ENCODE measurements at places on chromosomes 7 and 10. TPM values are rescaled to one million over a fixed set of nuclear protein-coding genes. Genes with fewer than 3 reads are reported as not detected.
A peak's percentile ranks its signal among the peaks of the same experiment; 100 is the strongest.

GRCh38 chr7:129970816-129971215 is 18.1 kb upstream of the UBE2H start:
- H3K36me3 ChIP-seq = no peaks in the 10 kb centered on the region

DNA sequence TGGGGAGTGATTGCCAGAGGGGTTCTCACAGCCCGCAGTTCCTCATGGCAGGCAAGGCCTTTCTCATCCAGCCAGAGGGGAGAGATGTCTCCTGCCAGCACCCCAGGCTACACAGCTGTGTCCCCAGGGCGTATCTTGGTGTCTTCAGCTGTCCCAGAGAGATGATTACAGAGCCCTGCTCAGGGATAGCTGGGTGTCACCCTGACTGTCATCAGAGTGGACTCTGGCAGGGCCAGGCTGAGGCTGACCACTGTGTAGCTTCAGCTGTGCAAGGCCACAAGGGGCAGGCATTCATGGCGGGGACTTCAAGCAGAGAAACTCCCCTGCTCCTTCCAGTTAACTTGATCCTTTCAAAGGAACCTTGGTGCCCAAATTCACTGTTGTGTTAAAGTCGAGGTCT is 124.2 kb downstream of the RGS10 start:
- DNase-seq = no peak
- no peak overlapping the region for H3K27ac ChIP-seq
- H3K4me1 ChIP-seq = peaks cover 59% of the 10 kb centered on the region
- H3K4me3 ChIP-seq = no peak overlapping the region

- H3K4me1 ChIP-seq = peaks cover 61% of the 10 kb centered on the region
- DNase-seq = no peak
- H3K36me3 ChIP-seq = no peaks in the 10 kb centered on the region
- no peaks in the 10 kb centered on the region for H3K27me3 ChIP-seq
- peak overlapping the region; percentile 57 for H3K4me3 ChIP-seq
These were observed 9.9 kb downstream of the SKIDA1 start for GRCh38 chr10:21515361-21516241.

NUTM2E gene
- not detected for total RNA-seq

- no peak overlapping the region for H3K27ac ChIP-seq
- H3K4me3 ChIP-seq = no peak overlapping the region
- H3K27me3 ChIP-seq = no peaks in the 10 kb centered on the region
- no peaks in the 10 kb centered on the region for H3K36me3 ChIP-seq
- peaks cover 53% of the 10 kb centered on the region for H3K4me1 ChIP-seq
These were observed 89.9 kb downstream of the KAT6B start for GRCh38 chr10:74916283-74916682.

- no peak for DNase-seq
- H3K4me1 ChIP-seq = no peaks in the 10 kb centered on the region
- H3K36me3 ChIP-seq = no peaks in the 10 kb centered on the region
- no peak overlapping the region for H3K27ac ChIP-seq
- H3K4me3 ChIP-seq = no peak overlapping the region
- no peaks in the 10 kb centered on the region for H3K27me3 ChIP-seq
These were observed 71.3 kb downstream of the NRCAM start for GRCh38 chr7:108384716-108385483.

- H3K4me1 ChIP-seq = no peaks in the 10 kb centered on the region
- no peaks in the 10 kb centered on the region for H3K27me3 ChIP-seq
- H3K27ac ChIP-seq = no peak overlapping the region
- no peaks in the 10 kb centered on the region for H3K36me3 ChIP-seq
- DNase-seq = no peak
- H3K4me3 ChIP-seq = no peak overlapping the region
These were observed 23.9 kb upstream of the ZNF716 start for GRCh38 chr7:57425969-57426628.

TMEM184A gene
- not detected for total RNA-seq

DRGX gene
- not detected for total RNA-seq

DNA sequence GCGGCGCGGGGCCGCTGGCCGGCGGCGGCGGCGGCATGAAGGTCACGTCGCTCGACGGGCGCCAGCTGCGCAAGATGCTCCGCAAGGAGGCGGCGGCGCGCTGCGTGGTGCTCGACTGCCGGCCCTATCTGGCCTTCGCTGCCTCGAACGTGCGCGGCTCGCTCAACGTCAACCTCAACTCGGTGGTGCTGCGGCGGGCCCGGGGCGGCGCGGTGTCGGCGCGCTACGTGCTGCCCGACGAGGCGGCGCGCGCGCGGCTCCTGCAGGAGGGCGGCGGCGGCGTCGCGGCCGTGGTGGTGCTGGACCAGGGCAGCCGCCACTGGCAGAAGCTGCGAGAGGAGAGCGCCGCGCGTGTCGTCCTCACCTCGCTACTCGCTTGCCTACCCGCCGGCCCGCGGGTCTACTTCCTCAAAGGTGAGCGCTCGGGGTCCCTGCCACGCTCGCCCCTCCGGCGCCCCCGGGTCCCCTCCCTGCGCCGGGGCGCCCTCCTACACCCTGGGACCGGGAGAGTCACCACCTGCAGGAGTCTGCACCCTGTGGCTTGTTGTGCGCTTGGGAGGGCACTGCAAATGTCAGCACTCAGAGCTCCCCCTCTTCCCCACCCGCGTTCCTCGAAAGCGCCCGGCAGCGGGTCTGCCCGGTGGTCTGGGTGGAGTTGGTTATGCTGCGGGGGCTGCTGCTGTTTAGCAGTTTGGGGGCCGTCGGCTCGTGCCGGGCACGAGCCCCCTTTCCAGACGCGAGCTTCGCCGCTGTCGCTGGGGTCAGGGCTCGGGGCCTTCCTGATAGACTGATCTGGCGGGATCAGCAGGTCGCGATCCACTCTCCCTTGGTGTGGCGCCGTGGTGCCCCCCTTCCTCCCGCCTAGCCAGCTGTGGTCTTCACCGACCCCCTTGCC is 627 bp downstream of the DUSP5 start:
- no peak for DNase-seq
- H3K36me3 ChIP-seq = no peaks in the 10 kb centered on the region
- H3K27ac ChIP-seq = peak overlapping the region; percentile 91
- H3K27me3 ChIP-seq = no peaks in the 10 kb centered on the region

- no peak overlapping the region for H3K4me3 ChIP-seq
- H3K27ac ChIP-seq = no peak overlapping the region
- H3K27me3 ChIP-seq = no peaks in the 10 kb centered on the region
- H3K36me3 ChIP-seq = no peaks in the 10 kb centered on the region
These were observed 82.5 kb upstream of the CAPZA2 start for GRCh38 chr7:116779931-116780330.

DNA sequence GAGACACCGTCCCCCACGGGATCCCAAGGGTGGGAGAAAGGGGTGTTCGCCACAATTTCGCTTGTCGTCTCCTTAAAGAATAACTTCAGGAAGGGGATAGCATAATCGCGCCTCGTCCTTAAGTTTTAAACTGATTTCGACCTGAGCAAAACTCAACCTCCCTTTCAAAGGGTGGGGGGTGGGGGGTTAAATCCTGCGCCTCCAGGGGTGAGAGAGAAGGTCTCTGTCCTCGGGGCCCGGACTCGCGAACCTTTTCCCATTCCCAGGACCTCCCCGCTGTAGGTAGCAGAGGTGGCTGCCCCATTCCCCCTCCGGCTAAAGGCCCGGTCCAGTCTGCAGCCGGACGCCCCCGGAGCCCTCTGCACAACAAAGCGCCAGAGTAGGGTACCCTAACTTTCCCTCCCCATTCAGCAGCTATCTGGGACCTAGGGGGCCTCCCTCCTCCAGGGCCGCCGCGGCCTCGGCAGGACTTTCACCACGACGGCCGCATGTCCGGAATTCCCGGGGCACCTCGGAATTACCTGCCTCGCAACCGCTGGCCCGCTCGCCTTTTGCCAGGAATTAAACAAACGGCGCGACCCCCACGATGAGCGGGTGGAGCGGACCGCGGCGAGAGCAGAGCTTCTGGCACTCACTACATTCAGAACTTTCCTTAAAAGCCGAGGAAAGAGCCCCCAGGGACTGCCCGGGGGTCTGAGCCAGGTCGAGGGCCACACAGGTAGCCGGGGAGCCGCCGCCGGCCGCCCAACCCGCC is 1.7 kb downstream of the CDK6 start:
- peak overlapping the region; percentile 73 for H3K4me3 ChIP-seq
- no peak for DNase-seq
- peaks cover 31% of the 10 kb centered on the region for H3K4me1 ChIP-seq
- peak overlapping the region; percentile 89 for H3K27ac ChIP-seq

GRCh38 chr10:127990846-127991542 is 84.1 kb downstream of the PTPRE start:
- peak overlapping the region; percentile 0 for H3K4me3 ChIP-seq
- DNase-seq = no peak
- H3K36me3 ChIP-seq = no peaks in the 10 kb centered on the region
- H3K27me3 ChIP-seq = no peaks in the 10 kb centered on the region

DNA sequence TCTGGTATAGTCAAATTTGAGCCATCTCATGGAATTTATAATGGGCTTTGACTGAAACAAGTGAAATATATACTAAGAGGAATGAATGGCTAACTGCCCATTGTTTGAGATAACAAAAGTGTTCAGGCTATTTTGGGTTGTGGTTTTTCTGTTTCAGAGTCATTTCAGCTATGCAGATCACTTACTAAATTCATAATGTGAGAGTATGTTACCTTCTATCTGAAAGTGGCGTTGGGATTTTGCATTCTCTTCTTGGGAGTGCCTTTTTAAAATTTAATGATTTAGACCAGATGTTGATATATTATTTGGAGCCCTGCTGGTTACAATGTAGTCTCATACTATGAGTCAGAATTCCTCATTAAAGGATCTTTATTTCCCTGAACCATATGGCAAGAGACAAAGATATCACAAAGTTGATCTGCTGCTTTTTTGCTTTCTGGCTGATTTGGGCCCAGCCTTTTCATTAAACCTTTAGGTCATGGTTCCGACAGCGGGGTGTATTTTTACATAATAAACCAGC is 10.4 kb downstream of the VCL start:
- peaks cover 9% of the 10 kb centered on the region for H3K36me3 ChIP-seq
- peak overlapping the region; percentile 12 for H3K27ac ChIP-seq
- DNase-seq = no peak
- peaks cover 100% of the 10 kb centered on the region for H3K4me1 ChIP-seq
- H3K27me3 ChIP-seq = no peaks in the 10 kb centered on the region
- H3K4me3 ChIP-seq = no peak overlapping the region

- H3K36me3 ChIP-seq = no peaks in the 10 kb centered on the region
- peak overlapping the region; percentile 18 for H3K27ac ChIP-seq
- no peaks in the 10 kb centered on the region for H3K27me3 ChIP-seq
- peak; percentile 31 for DNase-seq
These were observed 43.9 kb downstream of the DOCK4 start for GRCh38 chr7:112162142-112162766.

BTBD16 gene
- 0.29 TPM for total RNA-seq

CDNF gene
- total RNA-seq = 0.45 TPM

- H3K36me3 ChIP-seq = no peaks in the 10 kb centered on the region
- H3K27me3 ChIP-seq = no peaks in the 10 kb centered on the region
- DNase-seq = no peak
- H3K4me1 ChIP-seq = no peaks in the 10 kb centered on the region
- no peak overlapping the region for H3K4me3 ChIP-seq
- H3K27ac ChIP-seq = no peak overlapping the region
These were observed 1043.5 kb upstream of the SORCS1 start for GRCh38 chr10:108208038-108208437.

- DNase-seq = no peak
- peaks cover 39% of the 10 kb centered on the region for H3K4me1 ChIP-seq
- peaks cover 79% of the 10 kb centered on the region for H3K27me3 ChIP-seq
- no peaks in the 10 kb centered on the region for H3K36me3 ChIP-seq
- no peak overlapping the region for H3K27ac ChIP-seq
These were observed 4.3 kb downstream of the ELOVL3 start for GRCh38 chr10:102230264-102230860.

ABCB8 gene
- 23.7 TPM for total RNA-seq

ATOH7 gene
- not detected for total RNA-seq

DNA sequence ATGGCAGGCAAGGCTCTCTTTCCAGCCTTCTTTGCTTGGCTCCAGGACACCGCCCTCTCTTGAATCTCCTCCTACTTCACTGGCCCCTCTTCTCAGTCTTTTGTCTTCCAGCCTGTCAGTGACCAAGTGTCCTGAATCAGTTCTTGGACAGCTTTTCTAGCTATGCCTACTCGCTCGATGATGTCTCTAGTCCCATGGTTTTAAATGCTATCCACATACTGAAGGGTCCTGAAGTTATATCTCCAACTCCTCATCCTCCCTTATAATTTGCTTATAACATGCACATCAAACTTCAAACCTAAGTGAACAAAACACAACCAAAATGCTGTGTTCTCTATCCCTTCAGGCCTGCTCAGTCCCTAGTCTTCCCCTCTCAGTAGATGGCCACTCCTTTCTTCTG is 5.0 kb upstream of the GOLGA7B start:
- DNase-seq = no peak
- no peaks in the 10 kb centered on the region for H3K27me3 ChIP-seq
- no peaks in the 10 kb centered on the region for H3K36me3 ChIP-seq
- H3K27ac ChIP-seq = no peak overlapping the region
- H3K4me1 ChIP-seq = peaks cover 4% of the 10 kb centered on the region
- H3K4me3 ChIP-seq = no peak overlapping the region

- no peak for DNase-seq
- no peak overlapping the region for H3K4me3 ChIP-seq
- H3K4me1 ChIP-seq = no peaks in the 10 kb centered on the region
- no peak overlapping the region for H3K27ac ChIP-seq
These were observed 72.7 kb downstream of the GCC1 start for GRCh38 chr7:127512663-127513062.

GRCh38 chr10:105094048-105094447 is 453.0 kb downstream of the SORCS3 start:
- H3K36me3 ChIP-seq = no peaks in the 10 kb centered on the region
- no peaks in the 10 kb centered on the region for H3K27me3 ChIP-seq
- H3K27ac ChIP-seq = no peak overlapping the region
- no peak overlapping the region for H3K4me3 ChIP-seq

GIMAP4 gene
- total RNA-seq = 33.0 TPM

DNA sequence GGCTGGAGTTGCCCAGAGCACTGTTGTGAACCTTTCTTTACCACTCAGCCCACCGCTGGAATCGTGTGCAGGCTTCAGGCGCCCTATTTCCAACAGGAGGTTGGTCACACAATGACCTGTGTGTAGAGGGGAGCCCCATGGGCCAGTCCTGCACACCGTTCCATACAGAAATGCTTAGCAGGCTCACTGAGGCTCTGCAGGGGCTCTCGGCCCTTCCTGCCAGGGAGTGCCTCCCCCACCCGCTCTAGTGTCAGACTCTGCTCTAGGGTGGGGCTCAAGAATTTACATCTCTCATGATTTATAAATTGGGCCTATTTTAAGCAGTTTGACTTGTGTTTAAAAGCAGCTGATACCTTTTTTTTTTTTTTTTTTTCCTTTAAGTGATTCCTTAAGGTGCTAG is 42.0 kb downstream of the SHH start:
- no peak overlapping the region for H3K27ac ChIP-seq
- H3K4me1 ChIP-seq = peaks cover 3% of the 10 kb centered on the region

GRCh38 chr7:151291206-151291605 is 42.7 kb upstream of the SMARCD3 start:
- no peaks in the 10 kb centered on the region for H3K27me3 ChIP-seq
- no peak for DNase-seq
- H3K4me3 ChIP-seq = no peak overlapping the region
- H3K4me1 ChIP-seq = no peaks in the 10 kb centered on the region

ITPRIP gene
- 18.7 TPM for total RNA-seq

HOXA13 gene
- total RNA-seq = not detected

RNF32 gene
- total RNA-seq = not detected

GRCh38 chr7:115346685-115347084 is 424.8 kb downstream of the MDFIC start:
- H3K36me3 ChIP-seq = no peaks in the 10 kb centered on the region
- H3K27ac ChIP-seq = no peak overlapping the region
- no peaks in the 10 kb centered on the region for H3K27me3 ChIP-seq
- H3K4me1 ChIP-seq = no peaks in the 10 kb centered on the region

GRCh38 chr7:41027428-41028115 is 675.3 kb downstream of the INHBA start:
- H3K4me3 ChIP-seq = no peak overlapping the region
- H3K4me1 ChIP-seq = no peaks in the 10 kb centered on the region
- no peaks in the 10 kb centered on the region for H3K36me3 ChIP-seq
- no peaks in the 10 kb centered on the region for H3K27me3 ChIP-seq
- peak; percentile 55 for DNase-seq
- no peak overlapping the region for H3K27ac ChIP-seq

HOXA4 gene
- total RNA-seq = 20.7 TPM
